ENCODE measurements at places on chromosomes 2 and 18. TPM values are rescaled to one million over a fixed set of nuclear protein-coding genes. Genes with fewer than 3 reads are reported as not detected.

- no peak overlapping the region for H3K27ac ChIP-seq
- no peaks in the 10 kb centered on the region for H3K27me3 ChIP-seq
- no peak overlapping the region for H3K4me3 ChIP-seq
- no peaks in the 10 kb centered on the region for H3K4me1 ChIP-seq
- H3K36me3 ChIP-seq, result no peaks in the 10 kb centered on the region
- DNase-seq, result no peak
These were observed 122.6 kb downstream of the METTL4 start for GRCh38 chr18:2448565-2449151.

- DNase-seq, result no peak
- H3K27ac ChIP-seq, result peak overlapping the region; percentile 98
- no peaks in the 10 kb centered on the region for H3K27me3 ChIP-seq
- peaks cover 4% of the 10 kb centered on the region for H3K4me1 ChIP-seq
- H3K4me3 ChIP-seq, result no peak overlapping the region
These were observed 75.3 kb upstream of the RIOK3 start for GRCh38 chr18:23377669-23378301.

DNA sequence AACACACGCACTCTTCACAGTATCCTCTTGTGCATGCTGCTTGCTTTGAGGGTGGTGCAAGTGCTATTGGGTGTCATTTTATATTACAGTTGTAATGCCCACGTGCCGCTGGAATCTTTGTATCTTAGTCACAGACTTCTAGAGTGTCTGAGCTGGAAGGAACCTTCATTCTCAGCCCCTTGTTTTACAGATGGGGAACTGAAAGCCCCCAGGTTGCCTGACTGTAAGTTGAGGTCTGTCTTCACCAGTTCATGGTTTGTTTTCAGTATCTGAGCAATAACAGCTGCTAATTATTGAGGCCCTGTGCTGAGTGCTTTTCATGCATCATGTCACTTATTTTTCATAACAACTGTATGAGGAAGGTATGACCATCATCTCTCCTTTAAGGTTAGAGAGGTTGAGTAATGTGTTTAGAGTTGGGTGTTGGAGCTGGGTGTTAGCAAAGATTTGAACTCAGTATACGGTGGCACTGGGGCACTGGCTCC lies 77.0 kb downstream of the PRKCE start:
- DNase-seq, result no peak
- H3K27me3 ChIP-seq, result no peaks in the 10 kb centered on the region
- H3K4me1 ChIP-seq, result no peaks in the 10 kb centered on the region
- H3K27ac ChIP-seq, result no peak overlapping the region
- H3K36me3 ChIP-seq, result no peaks in the 10 kb centered on the region
- H3K4me3 ChIP-seq, result no peak overlapping the region

DNA sequence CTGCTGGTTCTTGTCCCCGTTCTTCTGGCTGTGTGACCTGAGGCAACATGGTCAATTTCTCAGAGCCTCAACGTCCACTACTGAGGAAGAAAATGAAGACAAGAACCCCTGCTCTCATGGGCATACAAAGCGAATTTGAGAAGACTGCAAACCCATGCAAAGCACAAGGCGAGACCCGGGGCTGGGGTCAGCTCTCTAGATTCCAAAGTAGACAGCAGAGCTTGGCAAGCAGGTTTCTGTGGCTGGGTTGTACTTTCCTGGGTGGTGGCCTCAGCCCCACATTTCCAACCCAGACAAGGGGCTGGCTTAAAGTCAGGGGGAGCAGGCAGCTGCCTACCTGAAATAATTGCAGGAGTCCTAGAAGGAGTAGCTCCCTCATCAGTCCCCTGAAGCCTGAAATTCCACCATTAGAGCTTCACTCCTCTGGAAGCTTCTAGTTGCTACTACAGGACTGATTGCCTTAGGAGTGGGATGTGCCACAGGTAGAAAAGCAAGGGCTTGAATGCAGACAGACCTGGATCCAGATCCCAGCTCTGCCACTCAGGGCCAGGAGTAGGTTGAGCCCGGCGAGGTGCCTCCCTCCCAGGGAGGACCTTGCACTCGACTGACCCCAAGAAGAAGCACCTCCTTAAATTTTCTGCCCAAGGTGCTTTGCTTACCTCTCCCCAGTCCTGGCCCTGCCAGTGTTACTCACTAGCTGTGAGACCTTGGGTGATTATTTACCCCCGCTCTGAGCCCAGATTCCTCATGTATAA lies 127.6 kb downstream of the CLIP4 start:
- no peaks in the 10 kb centered on the region for H3K4me1 ChIP-seq
- DNase-seq, result no peak
- no peak overlapping the region for H3K4me3 ChIP-seq
- no peak overlapping the region for H3K27ac ChIP-seq

DNA sequence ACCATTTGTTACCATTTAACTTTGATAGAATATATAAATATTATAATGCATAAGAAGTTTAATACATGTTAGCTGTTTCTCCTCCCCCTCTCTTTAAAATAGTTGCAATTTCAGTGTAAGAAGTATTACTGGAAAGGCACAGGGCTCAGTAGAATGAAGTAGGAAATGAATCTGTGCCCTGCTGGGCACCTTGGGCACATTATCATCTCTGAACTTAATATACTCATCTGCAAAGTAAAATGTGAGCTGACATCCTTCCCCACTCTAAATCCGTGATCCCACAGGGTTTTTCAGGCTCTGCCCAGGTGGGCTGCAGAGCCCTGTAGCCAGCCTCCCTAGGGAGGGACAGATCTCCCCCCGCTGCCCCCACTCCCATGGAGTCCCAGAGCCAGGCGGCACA lies 56.8 kb downstream of the DPP4 start:
- no peak overlapping the region for H3K27ac ChIP-seq
- DNase-seq, result no peak
- H3K4me1 ChIP-seq, result no peaks in the 10 kb centered on the region
- no peak overlapping the region for H3K4me3 ChIP-seq

- peak overlapping the region; percentile 70 for H3K27ac ChIP-seq
- no peak overlapping the region for H3K4me3 ChIP-seq
- H3K4me1 ChIP-seq, result no peaks in the 10 kb centered on the region
- peak; percentile 76 for DNase-seq
These were observed 22.6 kb downstream of the FER1L5 start for GRCh38 chr2:96665083-96665569.

DNA sequence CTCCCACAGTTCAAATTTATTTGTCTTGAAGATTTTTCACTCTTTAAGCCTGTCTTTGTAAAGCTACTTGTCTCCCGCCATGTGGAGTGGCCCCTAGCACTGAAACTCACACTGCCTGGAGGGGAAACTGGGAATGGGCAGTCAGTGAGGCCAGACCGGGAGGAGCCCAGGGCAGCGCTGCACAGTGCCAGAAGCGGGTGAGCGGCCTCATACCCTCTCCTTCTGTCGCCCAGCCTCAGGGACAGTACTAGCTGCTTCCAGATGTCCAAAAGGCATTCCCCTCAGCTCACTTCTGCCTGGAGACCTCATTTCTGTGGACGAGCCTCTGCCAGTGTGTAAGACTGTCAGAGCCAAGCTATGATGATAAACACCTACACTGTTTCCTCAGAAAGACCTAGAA lies 79.9 kb downstream of the SEPTIN10 start:
- H3K4me1 ChIP-seq, result no peaks in the 10 kb centered on the region
- H3K4me3 ChIP-seq, result no peak overlapping the region
- H3K27me3 ChIP-seq, result no peaks in the 10 kb centered on the region
- no peaks in the 10 kb centered on the region for H3K36me3 ChIP-seq

GRCh38 chr2:71566372-71566771 lies 113.0 kb downstream of the DYSF start:
- H3K36me3 ChIP-seq, result no peaks in the 10 kb centered on the region
- DNase-seq, result no peak
- no peaks in the 10 kb centered on the region for H3K4me1 ChIP-seq
- H3K27ac ChIP-seq, result no peak overlapping the region
- no peak overlapping the region for H3K4me3 ChIP-seq
- H3K27me3 ChIP-seq, result no peaks in the 10 kb centered on the region

Gene FSIP2
- 0.59 TPM for total RNA-seq

Gene ACOXL
- 0.41 TPM for total RNA-seq

Gene ASXL3
- 13.0 TPM for total RNA-seq

Measured in uterus (tissue), 4 donors.